GM04504 (cell line): ENCODE measurements at places on chromosomes 11 and 22.

- DNase-seq = no peak
Measured at GRCh38 chr11:107042748-107043147, 24.5 kb upstream of the GUCY1A2 start.

GRCh38 chr11:68099474-68100405 is 21.4 kb downstream of the CHKA start:
- no peak for DNase-seq

DNA sequence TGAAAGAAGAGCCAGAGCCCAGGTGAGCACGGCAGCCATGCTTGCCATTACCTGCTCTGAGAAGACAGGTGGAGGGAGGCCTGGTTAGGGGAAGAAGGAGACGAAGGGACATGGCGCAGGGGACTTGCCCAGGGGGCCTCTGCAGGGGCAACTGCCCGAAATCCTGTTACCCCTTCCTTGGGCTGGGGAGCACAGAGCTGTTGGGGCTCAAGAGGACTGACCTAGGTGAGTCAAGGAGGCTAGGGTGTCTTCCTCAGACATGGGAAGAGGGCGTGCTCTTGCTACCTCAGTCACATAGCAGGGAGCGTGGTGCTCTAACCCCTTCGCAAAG is at the start of gene APOA5:
APOA5 (minus strand) TSS at position 67 of the 331 bp plus-strand sequence; CDS start at position 48, 19 bp downstream.
- no peak for DNase-seq

DNA sequence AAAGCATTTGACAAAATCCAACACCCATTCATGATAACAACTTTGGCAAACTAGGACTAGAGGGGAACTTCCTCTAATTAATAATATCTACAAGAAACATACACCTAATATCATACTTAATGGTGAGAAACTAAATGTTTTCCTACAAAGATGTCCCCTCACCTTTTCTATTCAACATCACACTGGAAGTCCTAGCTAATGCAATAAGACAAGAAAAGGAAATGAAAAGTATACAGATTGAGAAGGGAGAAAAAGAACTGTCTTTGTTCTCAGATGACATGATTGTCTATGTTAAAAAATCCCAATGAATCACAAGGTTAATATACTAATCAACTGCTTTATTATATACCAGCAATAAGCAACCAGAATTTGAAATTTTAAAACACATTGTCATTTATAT is 52.4 kb downstream of the C11orf65 start:
- no peak for DNase-seq

DNA sequence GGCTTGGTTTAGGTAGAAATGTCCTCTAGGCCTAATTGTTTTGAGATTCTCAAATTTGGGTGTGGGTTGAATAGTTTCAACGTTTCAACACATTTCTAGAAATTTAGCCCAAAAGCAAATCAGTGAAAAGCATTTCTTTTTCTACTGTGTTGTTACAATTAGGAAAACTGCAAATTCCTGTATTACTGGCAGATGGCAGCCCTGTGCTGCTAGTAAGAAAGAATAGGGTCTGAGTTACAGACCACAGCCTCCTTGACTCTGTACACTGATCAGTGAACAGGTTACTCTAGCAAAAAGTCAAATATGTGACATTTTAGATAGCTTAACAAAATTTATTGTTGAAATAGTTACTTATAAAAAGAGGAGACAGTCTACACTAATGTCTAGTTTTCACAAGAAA is 703.0 kb downstream of the JRKL start:
- DNase-seq = no peak

DNA sequence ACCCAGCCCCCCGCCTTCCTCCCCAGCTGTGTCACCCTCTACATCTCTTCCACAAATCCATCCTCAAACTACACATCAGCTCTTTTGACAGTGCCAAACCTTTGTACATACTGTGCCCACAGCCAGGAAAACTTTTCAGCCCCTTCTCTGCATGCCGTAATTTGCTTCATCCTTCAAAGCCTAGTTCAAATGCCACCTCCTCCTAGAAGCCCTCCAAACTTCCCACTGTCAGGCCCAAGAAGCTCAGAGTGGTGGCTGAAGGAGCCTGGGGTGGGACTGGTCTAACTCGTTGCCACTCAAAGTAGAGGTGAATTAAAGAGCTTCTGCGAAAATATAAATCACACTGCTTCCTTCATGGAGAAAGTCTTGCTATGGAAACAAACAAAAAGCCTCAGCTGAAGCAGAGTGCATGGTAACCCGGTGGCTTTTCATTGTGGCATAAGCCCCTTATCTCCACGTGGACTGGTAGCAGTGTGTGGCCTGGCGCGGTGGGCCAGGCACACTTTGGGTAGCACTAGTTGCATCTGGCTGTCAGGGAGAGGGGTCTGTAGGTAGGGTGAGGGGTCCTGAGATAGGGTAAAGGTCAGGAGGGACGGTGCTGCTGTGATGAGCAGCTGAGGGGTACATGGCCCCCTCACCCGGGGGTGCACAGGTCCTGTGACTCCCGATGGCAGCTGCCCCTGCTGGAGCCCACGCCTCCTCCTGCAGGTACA is 76.9 kb downstream of the MYO7A start:
- no peak for DNase-seq

DNA sequence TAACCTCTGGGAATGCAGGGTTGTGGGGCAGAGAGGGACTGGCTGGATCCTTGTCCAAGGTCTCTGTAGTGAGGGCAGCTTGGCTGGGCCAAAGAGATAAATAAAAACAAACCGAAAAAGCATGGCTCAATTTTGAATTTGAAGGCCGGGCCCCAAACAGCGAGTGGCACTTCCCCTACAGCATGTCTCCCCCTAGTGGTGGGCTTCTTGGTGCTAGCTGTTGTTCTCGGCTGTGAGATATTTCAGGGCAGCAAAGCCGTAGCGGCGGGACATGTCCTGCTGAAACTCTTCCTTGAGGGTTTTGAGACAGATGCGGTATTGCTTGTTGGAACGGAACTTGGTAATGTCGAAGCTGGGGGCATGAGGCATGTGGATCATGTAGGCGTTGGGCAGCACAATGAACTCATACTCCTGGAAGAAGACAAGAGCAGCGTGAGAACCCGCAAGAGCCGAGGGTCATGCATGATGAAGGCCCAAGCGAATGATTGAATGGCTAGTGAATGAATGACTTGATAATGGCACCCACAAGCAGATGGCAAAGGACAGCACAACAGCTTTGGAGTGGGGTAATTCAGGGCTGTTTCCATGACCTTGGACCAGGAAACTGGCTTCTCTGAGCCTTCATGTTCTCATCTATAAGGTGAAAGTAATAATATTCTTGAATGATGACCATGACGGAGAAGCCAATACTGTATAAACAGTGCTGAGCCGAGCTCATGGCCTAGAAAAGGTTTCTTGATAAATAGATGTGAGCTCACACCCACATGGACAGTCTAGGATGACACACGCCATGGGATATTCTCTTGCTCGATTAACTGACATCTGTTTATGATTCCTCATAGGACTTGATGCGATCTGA is 216.3 kb upstream of the SYN3 start:
- DNase-seq = no peak

- DNase-seq = no peak
Measured at GRCh38 chr11:126654886-126655806, 299.7 kb downstream of the ST3GAL4 start.

- DNase-seq = no peak
Measured at GRCh38 chr11:84247926-84248325, 961.8 kb upstream of the CCDC90B start.

DNA sequence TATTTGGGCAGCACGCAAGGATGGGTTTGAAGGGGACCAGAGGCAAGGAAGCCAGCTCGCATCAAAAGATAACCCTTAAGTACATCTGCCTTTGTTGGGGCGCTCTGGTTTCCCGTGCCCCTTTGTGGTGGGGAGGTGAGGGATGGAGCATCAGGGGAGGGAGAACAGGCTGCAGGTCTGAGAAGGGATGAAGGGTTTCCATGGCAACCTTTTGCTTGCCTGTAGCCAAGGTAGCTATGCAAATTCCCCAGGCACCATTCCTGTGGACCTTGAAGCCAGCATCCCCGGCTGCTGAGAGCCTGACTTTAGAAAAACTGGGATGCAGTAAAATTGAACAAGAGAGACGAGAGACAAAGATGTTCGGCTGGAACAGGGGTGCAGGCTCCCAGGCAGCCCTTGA is 75.7 kb downstream of the SEZ6L start:
- no peak for DNase-seq

DNA sequence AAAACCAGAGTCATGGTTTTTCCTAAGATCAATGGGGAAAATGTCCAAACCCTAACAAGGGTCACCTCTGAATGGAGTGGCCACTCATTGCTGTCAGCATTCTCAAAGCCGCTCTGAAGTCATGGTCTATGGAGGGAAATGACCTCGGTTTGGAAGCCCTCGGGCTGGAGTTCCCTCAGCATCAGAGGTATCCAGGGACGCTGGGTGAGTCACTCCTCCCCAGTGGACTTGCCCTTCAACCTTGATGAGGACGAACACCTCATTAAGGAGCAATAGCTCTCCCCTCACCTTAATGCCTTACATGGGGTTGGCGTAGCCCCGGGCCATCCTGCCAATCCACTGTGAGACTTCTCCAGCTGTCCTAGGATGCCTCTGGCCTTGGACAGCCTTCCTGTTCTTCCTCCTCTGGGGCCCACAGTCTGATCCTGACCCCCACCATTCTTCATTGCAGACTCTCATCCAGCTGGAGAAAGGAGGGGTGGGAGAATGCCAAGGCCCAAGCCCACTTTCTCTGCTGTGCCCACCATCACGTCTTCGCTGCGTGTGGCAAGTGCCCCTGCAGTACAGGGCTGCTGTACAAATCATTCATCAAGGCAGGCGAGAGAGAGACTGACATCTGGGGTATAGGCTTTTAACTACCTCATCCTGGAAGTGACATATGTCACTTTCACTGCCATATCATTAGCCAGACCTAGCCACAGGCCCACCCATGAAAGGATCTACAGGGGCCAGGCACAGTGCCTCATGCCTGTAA is 25.4 kb upstream of the MYH9 start:
- DNase-seq = no peak

DNA sequence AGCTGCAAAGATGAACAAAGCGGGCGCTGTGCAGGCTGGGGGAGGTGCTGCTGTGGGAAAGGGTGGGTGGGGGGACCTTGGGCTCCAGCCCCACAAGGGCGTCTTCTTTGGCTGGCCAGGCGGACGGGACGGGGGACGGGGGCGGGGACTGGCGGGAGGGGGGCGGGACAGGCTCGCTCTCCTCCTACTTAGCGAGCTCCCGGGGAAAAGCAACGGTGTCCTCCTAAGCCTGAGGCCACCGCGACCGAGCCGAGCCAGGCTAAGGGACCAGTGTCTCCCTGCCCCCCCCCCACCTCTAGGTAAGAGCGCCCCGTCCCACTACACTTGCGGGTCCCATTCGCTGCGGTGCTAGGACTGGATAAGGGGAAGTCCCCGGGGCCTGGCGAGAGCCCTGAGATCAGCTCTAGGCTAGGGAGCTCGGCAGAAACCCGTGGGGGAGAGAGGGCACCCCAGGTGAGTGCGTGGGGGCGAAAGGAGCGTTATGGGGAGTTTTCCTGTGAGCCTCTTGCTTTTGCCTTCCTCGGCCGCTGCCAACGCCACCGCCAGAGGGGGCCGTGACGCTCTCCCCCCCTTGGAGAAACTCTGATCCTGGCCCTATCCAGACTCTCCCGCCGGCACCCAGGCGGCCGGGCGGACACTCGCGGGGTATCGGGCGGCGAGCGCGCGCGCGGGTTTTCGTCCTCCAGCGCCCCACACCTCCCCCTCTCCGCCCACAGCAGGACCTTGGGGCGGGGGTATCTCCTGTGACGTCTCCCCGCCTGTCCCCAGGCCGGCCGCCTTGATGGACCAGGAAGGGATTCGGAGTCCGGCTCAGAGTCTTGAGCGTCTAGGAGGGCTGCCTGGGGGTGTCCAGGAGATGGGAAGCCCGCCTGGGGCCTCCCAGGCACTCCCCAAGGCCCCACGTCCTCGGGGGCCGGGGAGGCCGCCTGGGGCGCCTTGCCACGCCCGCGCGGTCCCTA is at the start of gene PHLDB1:
PHLDB1 (plus strand) TSS at position 215 of the 959 bp plus-strand sequence. CDS start 6,222 bp downstream, outside the sequence.
- no peak for DNase-seq

GRCh38 chr11:36139767-36140166 is 149.5 kb downstream of the COMMD9 start:
- DNase-seq = no peak

DNA sequence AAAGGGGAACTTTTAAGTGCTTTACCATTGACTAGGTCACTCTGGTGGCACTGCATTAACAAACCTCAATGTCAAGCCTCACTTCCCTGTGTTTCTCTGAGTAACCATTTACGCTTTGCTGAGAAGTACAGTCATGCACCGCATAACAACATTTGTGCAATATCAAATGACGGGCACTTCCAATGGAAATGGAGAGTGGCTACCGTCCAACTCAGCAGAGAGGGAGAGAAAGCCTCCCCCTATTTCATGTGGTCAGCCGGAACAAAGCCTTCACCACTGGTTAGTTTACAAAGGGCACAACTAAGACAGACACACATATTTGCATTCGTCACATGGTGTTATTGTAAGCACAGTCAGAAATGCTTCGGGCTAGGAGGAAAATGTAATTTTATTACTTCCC is 117.3 kb downstream of the RASSF10 start:
- DNase-seq = no peak

DNA sequence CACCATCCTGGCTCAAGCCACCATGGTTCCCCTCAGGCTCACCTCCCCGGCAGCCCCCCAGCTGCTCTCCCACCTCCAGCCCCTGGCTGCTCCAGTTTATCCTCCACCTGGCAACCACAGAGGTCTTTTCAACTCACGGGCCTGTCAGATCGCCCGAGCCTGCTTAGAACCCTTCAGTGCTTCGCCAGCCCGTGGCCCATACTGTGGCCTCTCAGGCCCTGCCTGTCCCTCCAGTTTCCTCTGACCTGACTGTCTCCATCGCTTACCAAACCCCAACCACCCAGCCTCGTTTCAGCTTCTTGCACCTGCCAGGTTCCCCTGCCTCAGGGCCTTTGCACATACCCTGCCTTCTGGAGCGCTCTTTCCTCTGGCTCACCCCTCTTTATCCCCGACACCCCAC is 6.9 kb downstream of the KCNC1 start:
- DNase-seq = no peak

- DNase-seq = no peak
Measured at GRCh38 chr11:56705784-56706396, 7.0 kb downstream of the OR9G1 start.

DNA sequence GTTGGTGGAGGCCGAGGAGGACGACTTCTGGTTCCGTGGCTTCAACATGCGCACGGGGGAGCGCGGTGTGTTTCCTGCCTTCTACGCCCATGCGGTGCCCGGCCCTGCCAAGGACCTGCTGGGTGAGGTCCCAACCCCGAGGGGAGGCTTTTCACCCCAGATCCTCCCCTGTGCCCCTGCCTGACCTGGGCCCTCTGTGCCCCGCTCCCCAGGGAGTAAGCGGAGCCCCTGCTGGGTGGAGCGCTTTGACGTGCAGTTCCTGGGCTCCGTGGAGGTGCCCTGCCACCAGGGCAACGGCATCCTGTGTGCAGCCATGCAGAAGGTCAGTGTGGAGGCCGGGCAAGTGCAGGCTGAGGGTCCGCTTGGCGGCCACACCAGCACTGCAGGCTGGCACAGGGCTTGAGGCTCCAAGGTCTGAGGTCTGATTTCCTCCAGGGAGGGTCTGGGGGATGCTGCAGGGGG is 5.1 kb downstream of the MAPK8IP2 start:
- no peak for DNase-seq

DNA sequence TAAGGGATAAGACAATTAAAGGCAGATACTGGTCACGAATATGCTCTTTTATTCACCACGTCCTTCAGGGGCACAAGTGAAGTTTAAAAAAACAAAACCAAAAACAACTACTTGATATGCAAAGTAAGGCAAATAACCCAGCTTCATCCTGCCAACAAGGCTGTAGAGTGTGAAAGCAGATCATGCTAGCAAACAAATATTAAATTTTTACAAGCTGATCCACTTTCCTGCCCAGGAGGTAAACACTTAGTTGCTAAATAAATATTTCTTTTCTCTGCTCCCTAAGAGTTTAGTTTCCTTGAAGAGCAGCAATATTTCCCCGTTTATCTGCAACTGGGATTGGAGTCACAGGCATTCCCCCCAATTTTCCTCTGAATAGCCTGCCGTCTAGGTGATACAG is 300.2 kb downstream of the LARGE1 start:
- DNase-seq = no peak
